ENCODE measurements at places on chromosomes 7 and 10.

- DNase-seq: no peak
These were observed 136.3 kb downstream of the KCNMA1 start for GRCh38 chr10:77501152-77501845.

- DNase-seq: no peak
These were observed 4.7 kb downstream of the ZNF273 start for GRCh38 chr7:64907641-64908326.

GRCh38 chr10:27815261-27815660 is 69.6 kb upstream of the MKX start:
- no peak for DNase-seq

- DNase-seq: no peak
These were observed 13.8 kb downstream of the LRRN3 start for GRCh38 chr7:111104710-111105109.

- DNase-seq: no peak
These were observed 49.9 kb downstream of the SORCS3 start for GRCh38 chr10:104690959-104691358.

- DNase-seq: no peak
These were observed 7.9 kb downstream of the GALNTL5 start for GRCh38 chr7:151963895-151964870.

DNA sequence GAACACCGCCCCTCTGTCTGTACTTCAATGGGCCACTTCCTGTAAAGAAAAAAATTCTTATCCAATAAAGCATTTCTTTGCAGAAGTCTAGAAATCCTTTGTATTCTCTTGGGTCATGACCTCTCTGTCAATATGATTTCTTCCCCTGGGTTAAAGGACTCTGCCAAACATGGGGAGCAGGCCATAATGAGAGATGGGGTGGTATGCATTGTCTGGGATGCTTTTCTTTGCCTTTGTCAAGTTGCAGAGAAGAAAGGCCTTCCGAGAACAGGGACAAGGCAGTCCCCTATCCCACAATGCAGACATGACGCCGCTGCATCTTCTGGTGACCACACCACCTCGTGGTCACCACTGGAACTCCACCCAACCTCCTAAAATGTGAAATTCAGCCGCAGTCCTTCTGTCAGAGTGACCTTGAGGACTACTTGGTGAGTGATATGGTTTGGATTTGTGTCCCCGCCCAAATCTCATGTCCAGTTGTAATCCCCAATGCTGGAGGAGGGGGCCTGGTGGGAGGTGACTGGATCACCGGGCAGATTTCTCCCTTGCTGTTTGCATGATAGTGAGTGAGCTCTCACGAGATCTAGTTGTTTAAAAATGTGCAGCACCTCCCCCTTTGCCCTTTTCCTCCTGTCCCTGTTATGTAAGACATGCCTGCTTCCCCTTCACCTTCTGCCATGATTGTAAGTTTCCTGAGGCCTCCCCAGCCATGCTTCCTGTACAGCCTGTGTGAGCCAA is 15.2 kb upstream of the FRMPD2 start:
- DNase-seq: no peak

DNA sequence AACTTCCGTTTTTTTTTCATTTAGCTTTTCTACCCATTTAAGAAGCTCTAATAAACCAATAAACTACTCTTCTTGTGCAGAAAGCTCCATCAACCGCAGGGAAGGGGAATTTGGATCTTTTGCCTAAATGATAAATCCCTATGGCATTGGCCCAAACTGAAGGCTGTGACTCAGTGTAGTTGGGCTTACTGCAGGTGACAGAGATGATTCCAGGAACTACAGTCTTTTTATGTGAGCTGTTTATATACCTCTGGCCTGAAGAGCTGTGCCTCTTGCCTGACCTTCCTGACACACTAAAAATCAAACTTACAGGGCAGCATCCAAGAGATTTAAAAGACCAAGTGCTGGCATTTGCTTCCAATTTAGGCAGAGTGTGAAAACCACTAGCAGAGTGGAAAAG is 25.2 kb downstream of the ABCB1 start:
- DNase-seq: no peak

- DNase-seq: no peak
These were observed 164.0 kb downstream of the MGMT start for GRCh38 chr10:129631006-129631405.

DNA sequence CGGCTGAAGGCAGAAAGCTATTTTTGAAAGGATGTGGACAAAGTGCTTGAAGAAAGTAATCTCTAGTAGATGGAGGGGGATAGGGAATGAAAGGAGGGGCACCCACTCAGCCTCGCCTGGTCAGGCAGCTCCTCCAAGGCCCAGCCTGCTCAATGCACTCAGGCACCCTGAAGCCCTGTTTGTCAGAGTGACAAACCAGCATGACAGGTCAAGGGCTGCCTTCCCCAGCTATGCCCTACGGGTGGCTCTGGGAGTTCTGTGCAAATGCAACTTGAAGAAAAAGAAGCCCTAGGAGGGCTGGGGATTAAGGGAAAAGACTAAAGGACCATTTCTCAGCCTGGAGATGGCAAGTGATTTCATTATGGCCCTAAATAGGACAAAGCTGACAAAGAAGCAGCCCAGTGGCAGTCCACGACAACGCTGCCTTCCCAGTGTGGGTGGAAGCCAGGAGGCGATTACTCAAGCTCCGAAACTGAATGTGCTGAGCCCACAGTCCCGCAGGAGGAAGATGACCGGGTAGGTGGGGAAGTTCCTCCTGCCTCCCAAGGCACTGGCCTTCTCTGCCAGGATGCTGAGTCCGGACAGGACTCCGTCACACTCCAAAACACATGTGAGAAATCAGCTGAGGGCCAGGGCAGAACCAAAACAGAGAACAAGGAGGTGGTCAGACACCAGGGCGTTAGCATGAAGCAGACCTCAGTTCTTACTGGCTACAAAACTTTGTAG is 16.3 kb downstream of the LIPA start:
- DNase-seq: no peak

DNA sequence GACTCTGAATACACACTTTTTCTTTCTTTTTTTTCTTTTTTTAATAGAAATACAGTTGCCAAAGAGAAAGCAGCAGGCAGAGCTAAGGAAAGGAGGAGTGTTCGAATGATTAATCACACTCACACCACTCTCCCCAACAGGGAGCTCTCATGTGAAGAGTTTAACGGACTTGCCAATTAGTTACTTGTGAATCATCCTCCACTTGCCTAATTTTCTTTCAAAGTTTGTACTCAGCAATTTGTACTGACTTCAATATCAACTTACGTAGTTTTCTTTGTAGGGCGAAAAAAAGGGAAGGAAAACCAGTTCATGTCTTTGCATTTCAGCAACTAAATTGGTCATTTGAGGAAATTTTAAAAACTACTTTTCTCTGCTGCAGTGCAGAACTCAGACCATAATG is 109.2 kb downstream of the PIP4K2A start:
- DNase-seq: no peak

DNA sequence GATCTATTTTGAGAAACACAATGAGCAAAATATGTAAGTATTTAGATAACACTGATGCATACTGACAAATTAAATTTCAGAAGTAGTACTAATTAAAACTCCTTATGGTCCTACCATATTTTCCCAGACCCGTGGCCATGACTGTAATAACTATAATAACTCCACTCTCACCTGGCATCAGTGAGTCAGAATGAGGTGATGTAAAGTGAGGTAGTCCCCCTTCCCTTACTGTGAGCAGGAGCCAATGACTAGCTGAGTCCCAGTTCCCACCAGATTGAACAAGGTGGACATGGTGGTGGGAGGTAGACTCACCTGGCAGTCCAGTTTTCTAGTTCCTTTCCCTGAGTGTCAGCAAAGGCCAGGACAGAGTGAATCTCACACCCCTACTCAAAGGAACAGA is 630.5 kb upstream of the IGFBP3 start:
- DNase-seq: no peak

- no peak for DNase-seq
These were observed 4.1 kb downstream of the FRMD4A start for GRCh38 chr10:14326581-14326980.

GRCh38 chr7:44461387-44461786 is 29.1 kb downstream of the NUDCD3 start:
- no peak for DNase-seq

DNA sequence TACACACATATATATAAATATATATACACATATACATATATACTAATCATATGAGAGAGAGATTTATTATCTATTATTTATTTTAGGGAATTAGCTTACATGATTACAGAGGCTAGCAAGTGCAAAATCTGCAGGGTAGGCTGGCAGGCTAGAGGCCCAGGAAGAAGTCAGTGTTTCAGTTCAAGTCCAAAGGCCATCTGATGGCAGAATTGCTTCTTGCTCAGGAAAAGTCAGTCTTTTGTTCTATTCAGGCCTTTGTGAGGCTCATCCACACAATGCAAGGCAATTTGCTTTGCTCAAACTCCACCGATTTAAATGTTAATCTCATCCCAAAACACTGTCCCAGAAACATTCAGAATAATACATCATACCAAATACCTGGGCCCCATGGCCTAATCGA is 2.6 kb upstream of the C10orf120 start:
- DNase-seq: no peak

- DNase-seq: no peak
These were observed 74.6 kb downstream of the SH2D4B start for GRCh38 chr10:80612261-80612660.

DNA sequence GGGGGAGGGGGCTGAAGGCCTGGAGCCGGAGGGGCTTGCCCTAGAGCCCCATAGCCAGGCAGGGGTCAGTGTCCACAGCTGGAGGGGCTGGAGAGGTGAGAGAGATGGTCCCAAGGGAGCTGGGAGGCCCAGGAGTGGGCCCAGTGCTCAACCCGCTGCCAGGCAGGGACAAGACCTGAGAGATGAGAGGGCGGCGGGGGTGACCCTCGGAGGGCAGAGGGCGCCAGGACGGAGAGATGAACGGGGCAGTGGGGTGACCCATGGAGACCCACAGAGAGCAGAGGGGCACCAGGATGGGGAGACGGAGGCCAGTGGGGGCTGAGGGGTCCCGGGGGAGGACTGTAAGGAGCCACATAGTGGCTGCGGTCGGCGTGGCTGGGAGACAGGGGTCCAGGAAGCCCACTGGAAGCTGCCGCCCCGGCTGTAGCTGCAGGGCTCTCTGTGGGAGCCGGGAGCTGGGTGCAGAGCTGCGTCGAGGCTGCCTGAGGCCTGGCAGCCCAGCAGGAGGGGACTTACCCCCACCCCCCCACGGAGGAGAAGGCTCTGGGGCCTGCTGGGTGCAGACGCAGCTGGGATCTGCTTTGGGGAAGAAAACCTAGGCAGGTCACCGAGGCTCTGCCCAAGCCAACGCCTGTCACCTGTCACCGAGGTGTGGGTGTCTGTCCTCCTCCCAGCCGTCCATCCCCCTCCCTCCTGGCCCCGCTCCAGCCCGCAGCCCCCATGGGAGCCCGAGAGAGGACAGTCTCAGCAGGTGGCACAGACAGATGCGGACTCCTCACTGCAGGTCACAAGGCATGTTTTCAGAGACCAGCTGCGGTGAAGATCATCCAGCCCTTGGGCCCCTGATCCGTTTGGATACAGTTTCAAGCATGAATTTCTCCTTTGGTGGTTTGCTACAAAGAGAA is 25.1 kb downstream of the PWWP2B start:
- DNase-seq: no peak

DNA sequence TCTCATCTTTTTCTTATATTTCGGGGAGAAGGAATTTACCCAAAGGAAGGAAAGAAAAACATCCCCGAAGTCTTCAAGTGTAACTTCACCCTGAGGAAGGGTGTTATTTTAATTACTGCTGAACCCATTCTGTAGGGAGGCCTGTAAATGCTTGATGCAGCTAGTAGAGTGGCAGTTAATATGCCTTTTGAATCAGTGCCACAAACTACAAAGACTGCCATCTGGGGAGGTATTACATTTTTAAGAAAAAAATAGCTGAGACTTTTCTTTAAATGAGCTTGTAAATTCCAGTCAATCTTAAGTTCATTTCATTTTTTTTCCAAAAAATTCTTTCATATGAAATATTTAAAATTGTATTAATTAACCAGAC is 233.1 kb upstream of the FERD3L start:
- DNase-seq: no peak

GRCh38 chr10:130428936-130429335 is 292.7 kb downstream of the GLRX3 start:
- DNase-seq: no peak

DNA sequence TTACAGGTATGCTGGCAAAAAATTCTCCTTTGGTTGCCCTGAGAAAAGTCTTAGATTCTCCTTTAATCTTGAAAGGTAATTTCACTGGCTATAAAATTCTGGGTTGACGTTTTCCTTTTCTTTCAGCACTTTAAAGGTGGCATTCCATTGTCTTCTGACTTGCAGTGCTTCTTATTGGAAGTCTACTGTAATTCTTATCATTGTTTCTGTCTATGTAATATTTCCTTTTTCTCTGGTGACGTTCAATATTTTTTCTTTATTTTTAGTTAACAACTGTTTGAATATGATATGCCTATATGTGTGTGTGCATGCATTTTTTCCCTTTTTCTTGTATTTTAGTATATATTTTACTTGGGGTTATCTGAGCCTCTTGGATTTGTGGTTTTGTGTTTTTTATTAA is 111.0 kb downstream of the GPR158 start:
- DNase-seq: no peak

- DNase-seq: no peak
These were observed 74.9 kb downstream of the BEND7 start for GRCh38 chr10:13453896-13454295.

GRCh38 chr10:126904818-126905701 is at the start of gene DOCK1:
TSS of gene DOCK1 (plus strand) at chr10:126905428. CDS start at chr10:126905518, 90 bp downstream.
- no peak for DNase-seq
